A172 (cell line): ENCODE measurements at places on chromosomes 2 and 18.

DNA sequence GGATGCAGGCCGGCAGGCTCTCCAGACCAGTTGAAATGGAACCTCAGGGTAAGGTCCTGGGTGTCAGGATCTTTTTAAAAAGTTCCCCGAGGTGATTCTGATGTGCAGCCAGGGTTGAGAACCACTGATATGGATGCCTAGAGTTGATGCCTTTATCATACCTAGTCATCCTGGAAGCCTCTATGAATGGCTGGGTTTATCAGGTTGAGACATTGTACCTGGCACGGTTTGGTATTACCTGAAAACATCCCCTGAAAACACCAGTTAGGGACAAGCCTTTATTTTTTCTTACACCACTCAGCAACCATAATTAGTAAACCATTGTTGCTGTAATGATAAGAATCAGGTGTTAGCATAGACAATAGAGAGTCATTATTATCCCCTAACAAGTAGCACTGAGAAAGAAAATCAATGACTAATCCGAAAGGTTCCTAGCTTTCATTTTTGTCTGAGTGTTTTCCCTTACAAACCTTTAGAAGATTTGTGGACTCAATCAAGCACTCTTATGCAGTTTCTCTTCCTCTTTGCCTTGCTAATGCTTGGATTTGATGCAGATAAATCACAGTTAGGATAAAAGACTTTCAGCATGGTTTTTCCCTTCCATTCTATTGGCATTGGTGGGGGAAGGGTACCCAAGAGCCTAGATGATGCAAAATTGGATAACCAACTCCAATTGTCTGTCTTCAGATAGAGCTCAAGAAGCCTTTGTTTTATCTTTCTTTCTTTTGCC lies 116.5 kb upstream of the LYPD6 start:
- DNase-seq: no peak

- peak; percentile 82 for DNase-seq
Observed at GRCh38 chr2:128536925-128537620, 218.4 kb upstream of the HS6ST1 start.

GRCh38 chr18:79299711-79300110 lies 96.0 kb upstream of the NFATC1 start:
- DNase-seq: no peak

- DNase-seq: no peak
Observed at GRCh38 chr18:11750581-11751310, 61.7 kb downstream of the GNAL start.

GRCh38 chr2:164700390-164700789 lies 79.1 kb upstream of the GRB14 start:
- DNase-seq: no peak

GRCh38 chr2:124066776-124067175 lies 41.7 kb downstream of the CNTNAP5 start:
- no peak for DNase-seq

- no peak for DNase-seq
Observed at GRCh38 chr18:56696966-56697365, 45.8 kb downstream of the WDR7 start.

DNA sequence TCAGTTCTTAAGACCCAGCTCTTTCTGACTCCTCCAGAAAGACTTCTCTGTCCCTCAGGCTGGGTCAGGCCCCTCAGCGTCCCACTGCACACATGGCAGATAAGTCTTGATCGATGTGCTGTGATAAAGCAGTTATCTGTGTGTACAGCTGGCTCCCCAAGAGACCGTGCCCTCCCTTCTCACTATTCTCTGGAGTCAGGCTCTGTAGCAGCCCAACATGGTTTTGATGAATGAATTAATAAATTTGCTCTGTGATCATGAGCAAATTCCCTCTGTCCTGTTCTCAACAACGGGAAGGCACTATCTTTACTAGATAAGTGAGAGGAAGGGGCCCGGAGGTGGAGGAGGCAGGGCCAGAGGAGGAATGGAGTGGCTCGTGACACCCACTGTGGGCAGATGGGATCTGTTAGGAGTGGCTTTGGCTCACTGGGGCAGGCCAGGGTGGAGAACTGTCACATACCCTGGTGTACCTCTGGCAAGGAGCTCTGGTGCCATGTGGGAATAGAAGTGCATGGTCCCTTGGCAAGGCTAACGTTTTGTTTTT lies 48.3 kb downstream of the ZFP36L2 start:
- no peak for DNase-seq
